ENCODE measurements at places on chromosomes 7 and 10. TPM values are rescaled to one million over a fixed set of nuclear protein-coding genes. Genes with fewer than 3 reads are reported as not detected.

Gene FFAR4
- total RNA-seq: not detected

Gene VPS37D
- total RNA-seq: 3.1 TPM

Gene MMP21
- total RNA-seq: 0.15 TPM

Gene FBXO24
- total RNA-seq: not detected

Gene FGFR2
- total RNA-seq: not detected

Gene OPN1SW
- total RNA-seq: not detected

Gene GIMAP8
- total RNA-seq: 0.62 TPM

Gene ZNF425
- 3.5 TPM for total RNA-seq

Gene GNG11
- total RNA-seq: 48.0 TPM

Gene TCF7L2
- total RNA-seq: 7.6 TPM

Gene FEZF1
- not detected for total RNA-seq

Gene ZYX
- 120 TPM for total RNA-seq

Gene TBX20
- total RNA-seq: 53.6 TPM

Gene CRYGN
- 0.10 TPM for total RNA-seq

Gene VGF
- not detected for total RNA-seq

Gene ABCB4
- not detected for total RNA-seq

Gene FAM241B
- total RNA-seq: not detected

Gene PTPRE
- 6.8 TPM for total RNA-seq

Measured in cardiac ventricle fibroblast (primary cell).